Right renal pelvis (tissue), 4 donors: ENCODE measurements at places on chromosomes 11 and 22. TPM values are rescaled to one million over a fixed set of nuclear protein-coding genes. Genes with fewer than 3 reads are reported as not detected.

The MPZL2 gene
- 24.5 TPM for polyA plus RNA-seq

- no peak for DNase-seq
Observed at GRCh38 chr11:35139722-35140282, 831 bp downstream of the CD44 start.

GRCh38 chr11:67640021-67640757 lies 626 bp upstream of the TBX10 start:
- DNase-seq, result no peak

- DNase-seq, result no peak
Observed at GRCh38 chr11:26729284-26729683, 7.4 kb upstream of the SLC5A12 start.

DNA sequence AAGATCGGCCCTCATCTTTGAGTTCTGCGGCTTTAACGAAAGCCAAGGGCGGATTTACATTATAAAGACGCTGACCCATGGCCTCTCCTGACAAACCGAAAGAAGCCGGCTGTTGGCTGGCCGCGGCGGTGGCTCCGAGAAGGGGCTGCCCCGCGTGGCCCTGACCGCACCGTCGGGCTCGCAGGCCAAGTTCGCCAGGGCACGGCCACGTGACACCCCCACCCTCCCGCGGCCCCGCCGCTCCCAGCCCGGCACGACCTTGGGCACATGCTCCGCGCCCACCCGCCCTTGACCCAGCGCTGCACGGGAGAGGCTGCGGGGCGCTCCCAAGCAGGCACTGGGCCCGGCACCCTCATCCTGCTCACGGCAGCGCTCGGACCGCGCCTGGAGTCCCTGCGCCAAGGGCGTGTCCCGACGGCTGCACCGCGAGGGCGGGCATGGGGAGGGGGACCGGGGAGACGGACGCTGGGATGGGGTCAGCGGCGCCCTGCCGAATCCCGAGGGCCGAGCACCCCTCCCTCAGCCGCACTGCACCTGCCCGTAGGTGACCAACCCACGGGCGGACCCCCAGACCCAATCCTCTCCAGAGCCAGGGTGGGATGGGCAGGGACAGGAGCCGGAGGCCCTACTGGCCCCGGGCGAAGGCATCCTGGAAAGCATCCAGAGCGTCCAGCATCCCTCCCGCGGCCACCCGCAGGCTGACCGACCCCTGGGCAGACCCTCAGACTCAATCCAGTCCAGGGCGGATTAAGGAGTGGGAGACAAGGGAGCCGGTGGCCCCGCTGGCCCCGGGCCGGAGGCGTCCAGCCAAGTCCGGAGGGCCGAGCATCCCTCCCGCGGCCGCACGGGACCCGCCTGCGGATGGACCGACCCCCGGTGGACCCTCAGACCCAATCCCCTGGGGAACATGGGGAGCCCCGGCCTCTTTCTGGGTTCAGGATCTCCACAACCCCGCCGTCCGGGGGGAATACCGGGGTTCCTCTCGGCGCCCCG lies 759 bp downstream of the CPT1A start:
- no peak for DNase-seq

DNA sequence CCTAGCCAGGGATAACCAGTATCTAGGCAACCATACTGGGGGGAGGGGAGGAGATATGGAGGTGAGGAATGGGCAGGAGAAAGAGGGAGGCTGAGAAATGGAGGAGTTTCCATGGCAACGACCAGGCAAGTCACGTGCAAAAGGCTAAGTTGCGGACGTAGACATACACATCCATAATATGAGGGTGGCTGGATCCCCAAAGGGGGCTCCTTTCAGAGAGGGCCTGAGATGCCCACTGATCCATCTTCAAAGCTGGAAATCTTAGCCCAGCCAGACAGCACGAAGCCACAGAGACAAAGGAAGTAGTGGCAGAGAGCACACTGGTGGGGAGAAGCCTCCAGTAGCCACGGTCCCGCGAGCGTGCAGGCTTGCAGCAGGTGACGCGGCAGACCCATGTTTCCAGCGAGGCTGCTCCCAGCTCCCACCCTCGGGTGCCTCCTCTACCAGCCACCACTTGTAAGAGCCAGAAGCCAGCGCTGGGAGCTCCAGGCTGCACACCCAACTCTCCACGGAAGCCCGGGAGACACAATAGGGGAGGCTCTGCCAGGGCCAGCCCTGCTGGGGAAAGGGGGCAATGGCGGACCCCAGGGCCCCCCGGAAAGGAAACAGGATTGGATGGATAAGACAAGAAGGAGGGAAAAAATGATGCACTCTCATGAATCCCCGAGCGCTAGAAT lies 938 bp downstream of the FXYD6 start:
- no peak for DNase-seq

GRCh38 chr22:49882519-49883293 lies 29.1 kb downstream of the ZBED4 start:
- no peak for DNase-seq
